CD4-positive, CD25-positive, alpha-beta regulatory T cell (primary cell): ENCODE measurements at places on chromosomes 6 and 20.

- DNase-seq = no peak
Measured at GRCh38 chr6:143110572-143110971, 49.9 kb downstream of the AIG1 start.

- DNase-seq = no peak
Measured at GRCh38 chr6:113340371-113340770, 516.8 kb upstream of the MARCKS start.

DNA sequence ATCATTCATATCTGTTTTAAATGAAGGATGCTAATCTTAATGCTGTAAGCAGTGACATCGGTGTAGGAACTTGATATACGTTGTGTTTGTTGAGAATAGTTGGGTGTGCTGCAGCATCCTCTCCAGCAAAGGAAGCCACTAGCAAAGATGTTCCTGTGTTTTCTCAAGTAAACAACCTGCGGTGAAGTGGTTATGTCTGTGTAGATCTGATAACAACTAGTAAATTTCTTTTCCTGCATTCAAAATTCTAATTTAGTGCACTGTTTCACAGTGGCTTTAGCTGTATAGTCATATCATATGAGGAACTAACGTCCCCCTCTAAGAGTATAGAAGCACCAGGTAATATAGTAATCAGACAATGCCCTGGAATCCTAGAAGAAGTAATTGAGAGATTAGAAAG, 38.7 kb downstream of the NCOA7 start:
- DNase-seq = peak; percentile 46

DNA sequence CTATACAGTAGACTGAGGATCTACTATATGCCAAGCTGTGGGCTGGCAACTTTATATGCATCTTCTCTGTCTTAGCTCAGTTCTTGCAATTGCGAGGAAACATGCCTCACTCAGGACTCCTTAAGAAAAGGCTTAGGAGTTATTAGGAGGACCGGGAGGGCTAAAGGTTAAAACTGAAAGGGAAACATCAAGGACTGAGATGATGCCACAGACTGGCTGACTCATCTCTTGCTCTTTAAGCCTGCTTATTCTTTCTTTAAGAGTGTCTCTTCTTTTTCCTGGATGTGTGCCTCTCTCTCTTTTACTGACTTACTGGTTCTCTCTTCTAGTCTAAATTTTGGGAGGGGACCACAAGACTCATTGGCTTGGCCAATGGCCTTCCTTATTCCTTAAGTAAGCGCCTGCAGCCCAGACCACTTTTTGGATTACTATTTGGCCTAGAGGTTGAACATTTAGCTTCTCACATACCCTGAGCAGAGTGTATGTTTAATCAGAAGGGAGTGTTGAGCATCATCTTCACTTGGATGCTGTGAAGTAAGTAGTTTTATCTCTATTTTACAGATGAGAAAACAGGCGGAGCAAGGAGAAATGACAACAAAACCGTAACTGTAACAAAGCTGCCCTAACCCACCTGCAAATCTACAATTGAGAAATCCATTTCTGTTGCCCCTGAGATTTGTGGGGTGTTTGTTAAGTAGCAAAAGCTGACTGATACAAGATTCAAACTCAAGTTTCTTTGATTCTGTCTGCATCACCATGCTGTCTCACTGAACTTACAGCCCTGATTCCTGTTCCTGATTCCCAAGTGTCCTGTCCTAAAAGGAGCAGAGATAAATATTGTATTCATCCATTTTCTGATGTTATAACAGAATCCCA, 7.2 kb upstream of the SDC4 start:
- peak; percentile 68 for DNase-seq

GRCh38 chr20:43710370-43711044, 16.3 kb downstream of the GTSF1L start:
- DNase-seq = no peak
